Activated T-helper 17 cell treated with anti-CD3 and anti-CD28 coated beads, Interleukin-2, amount 50 U/mL, for 72 hours (primary cell): ENCODE measurements at places on chromosomes 7 and 10. TPM values are rescaled to one million over a fixed set of nuclear protein-coding genes. Genes with fewer than 3 reads are reported as not detected.

GRCh38 chr7:41943094-41943577, 240.2 kb upstream of the INHBA start:
- ATAC-seq: peak; percentile 75

The SOSTDC1 gene
- total RNA-seq: not detected

The FAS gene
- 105 TPM for total RNA-seq

DNA sequence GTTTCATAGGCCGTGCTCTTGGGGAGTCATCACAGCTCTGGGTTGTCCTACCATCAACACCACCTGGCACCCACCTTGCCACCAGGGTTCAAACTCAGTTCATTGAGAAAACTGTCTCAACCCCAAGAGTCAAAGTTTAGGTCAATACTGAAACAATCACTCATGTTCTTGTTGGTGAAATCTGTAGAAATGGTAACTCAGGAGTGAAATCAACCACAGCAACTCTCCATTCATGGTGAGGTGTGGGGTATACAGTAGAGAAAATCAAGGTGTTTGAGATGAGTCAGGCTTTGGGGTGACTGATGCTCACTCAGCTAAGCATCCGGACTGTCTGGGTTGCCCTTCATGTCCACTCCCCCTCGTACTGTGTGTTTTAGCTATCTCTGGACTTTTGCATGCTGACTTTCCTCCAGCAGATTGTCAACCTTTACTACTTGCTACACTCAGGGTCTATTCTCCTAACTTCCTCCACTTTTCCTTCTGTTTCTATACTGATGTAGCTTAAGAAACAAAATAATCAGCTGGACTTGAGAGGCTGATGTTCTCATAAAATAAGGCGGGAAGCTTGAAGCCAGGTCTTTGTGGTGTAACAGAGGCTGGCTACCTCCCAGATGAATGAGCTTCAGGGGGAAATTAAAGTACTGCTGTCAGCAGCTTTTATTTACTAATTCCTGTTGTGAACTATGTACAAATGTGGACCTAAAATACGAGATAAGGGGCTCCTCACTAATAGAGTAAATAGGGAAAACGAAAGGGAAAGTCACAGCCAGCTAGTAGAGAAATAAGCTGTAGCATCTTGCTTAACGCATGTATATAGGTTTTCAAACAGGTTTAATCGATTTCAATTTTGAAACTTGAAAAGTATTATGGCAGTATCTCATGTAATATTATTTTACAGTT, 173.6 kb upstream of the AKR1E2 start:
- peak; percentile 94 for ATAC-seq

The GATA3 gene
- total RNA-seq: 14.2 TPM

- peak; percentile 51 for ATAC-seq
Observed at GRCh38 chr10:28668363-28669226, 8.7 kb upstream of the BAMBI start.

DNA sequence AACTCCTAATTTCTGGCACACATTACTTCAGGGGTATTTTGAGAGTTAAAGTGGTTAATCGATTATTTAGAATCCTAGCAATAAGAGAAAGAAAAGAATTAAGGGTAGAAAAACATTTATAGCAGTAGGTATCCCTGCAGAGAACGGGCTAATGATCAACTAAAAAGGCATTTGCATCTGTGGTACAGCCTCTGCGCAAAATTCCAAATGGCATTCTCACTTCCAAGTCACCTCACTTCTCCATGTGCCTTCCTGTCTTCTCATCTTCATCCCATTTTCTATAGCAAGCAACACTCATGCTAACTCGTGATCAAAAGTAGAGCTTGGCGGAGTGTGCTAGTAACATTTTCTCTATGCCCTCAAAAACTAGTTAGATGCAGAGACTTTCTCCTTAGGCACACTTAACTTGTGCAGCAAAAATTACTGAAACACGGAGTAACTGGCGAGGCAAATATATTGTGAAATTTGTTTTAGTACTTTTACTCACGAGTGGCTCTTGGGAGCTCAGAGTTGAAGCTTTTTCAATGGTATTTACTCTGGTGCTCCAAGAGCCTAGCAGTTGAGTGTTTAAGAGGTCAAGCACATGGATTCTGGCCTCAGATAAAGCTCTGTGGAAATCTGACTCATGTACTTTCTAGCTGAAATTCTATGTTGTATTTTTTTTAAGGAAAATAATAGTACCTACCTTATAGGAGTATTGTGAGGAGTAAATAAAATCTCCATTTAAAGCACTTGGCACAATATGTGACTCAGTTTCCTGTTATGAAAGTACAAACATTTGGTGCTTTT, 65.1 kb downstream of the MET start:
- ATAC-seq: no peak

The HTR7 gene
- 0.16 TPM for total RNA-seq

DNA sequence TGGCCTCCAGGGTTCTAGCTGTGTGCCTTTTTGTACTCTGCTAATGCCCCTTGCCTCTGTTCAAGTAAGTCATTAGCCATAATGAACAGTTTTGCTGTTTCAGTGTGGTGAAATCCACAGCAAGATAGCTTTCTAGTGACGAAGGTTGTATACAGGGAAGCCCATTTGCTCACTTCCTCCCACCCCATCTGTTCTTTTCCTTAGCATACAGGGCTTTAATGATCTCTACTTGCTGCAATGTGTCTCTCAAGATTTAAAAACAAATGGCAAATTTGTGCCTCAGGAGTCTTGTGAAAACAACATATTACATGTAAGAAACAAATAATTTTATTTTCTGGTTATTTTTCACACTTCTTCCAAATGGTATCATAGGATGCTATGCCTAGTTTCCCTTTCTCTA, 243.2 kb downstream of the CDK14 start:
- no peak for ATAC-seq

- no peak for ATAC-seq
Observed at GRCh38 chr7:155420116-155420515, 37.8 kb upstream of the EN2 start.

DNA sequence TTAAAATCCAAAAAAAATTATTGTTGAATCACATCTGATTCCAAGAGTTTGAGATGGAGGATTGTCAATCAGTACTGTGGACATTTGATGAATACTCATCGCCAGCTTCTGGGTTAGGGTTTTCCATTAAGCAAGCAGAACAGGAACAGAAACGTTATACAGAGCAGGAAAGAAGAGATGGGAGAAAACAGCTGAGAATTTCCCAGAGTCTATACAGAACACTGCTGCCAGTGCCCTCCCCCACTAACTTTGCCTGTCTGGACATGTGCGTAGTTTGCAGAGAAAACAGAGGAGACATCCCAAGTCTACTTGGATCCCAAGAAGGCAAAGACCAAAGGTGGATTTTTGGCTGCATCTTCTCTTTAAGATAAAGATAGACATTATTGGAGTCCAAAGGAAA, 19.0 kb downstream of the C10orf90 start:
- no peak for ATAC-seq

GRCh38 chr7:7859411-7859810, 109.2 kb upstream of the GLCCI1 start:
- ATAC-seq: no peak

The HABP2 gene
- not detected for total RNA-seq
